NCI-H1694 treated with DMSO at 0.1 percent for 48 hours (cell line): ENCODE measurements at places on chromosomes 5 and 9.
A peak's percentile ranks its signal among the peaks of the same experiment; 100 is the strongest.

DNA sequence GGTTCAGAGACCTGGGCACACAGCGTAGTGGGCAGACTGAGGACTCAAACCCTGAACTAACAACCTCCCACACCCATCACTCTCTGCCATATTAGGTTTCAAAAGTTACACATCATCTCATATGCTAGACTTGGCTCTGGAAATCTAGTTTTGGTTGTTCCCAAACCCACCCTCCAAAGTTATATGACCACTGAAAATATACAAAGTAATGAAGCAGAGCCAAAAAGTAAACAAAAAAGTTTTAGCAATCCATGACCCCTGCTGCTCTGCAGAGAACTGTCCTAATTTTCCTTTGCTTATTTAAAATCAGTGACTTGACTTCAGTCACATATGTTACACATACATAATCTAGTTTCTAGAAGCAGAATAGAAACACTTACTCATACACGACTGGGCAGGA lies 155.6 kb upstream of the TAS2R1 start:
- no peak for DNase-seq

DNA sequence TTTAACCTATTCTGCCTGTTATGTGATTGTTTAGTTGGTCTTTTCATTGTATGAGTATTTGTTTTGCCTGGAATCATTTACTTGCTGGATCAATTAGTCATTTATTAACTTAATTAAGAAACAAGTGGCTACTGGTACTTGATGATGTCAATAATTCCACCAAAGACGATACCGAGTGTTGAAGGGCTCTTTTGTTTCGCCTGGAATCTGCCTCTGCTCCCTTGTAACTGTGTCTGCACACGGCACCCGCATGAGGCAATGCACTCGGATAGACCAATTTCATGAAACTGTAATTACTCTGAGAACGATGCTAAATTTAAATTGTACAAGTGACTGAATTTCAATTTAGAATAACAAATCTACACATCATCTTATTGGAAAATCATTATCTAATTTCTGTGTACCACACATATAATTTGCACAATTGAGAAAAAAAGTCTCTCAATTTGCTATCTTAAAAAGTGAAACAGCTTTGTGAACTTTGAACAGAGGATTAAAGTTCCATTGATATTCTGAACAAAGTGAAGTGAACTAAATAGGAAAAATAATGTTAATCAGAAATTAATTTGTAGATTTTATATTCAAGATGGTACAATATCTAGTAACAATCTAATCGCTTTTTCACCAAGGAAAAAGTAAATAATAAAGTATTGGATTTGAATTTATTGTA lies 143.2 kb downstream of the CTNND2 start:
- no peak for DNase-seq

DNA sequence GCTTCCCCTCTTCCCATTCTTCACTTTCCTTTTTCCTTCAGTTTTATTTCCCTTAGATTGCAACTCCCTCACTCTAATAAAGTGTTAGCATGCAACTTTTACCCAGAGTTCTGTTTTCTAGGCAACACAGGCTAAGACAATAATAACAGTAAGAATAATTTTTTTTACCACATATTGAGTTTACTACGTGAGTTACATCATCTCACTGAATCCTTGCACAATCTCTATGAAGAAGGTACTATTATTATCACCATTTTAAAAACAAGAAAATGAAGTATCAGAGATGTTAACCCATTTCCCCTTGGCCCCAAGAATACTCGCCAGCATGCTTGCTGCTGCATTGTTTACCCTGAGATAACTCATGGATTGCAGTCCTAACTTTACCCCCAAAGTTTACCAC lies 53.7 kb upstream of the SMIM32 start:
- no peak for DNase-seq

DNA sequence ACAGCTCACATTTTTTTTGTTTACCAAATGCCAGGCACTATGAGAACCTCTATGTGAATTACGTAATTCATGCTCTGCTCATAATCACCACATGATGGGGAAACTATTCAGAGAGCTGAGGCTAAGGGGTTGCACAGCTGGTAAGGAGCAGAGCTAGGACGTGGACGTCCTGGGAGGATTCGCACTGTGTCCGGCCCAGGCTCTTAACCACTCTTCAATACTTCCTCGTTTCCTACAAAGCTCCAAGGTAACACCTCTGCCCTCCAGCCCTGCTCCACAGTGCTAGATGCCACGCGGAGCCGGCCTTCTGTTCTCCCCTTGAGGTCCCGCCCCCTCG lies 8.7 kb downstream of the PHF19 start:
- DNase-seq, result no peak

- no peak for DNase-seq
These were observed 223.5 kb downstream of the GRIA1 start for GRCh38 chr5:153713943-153714342.

- DNase-seq, result no peak
These were observed 167.0 kb downstream of the FGF18 start for GRCh38 chr5:171586436-171586835.

DNA sequence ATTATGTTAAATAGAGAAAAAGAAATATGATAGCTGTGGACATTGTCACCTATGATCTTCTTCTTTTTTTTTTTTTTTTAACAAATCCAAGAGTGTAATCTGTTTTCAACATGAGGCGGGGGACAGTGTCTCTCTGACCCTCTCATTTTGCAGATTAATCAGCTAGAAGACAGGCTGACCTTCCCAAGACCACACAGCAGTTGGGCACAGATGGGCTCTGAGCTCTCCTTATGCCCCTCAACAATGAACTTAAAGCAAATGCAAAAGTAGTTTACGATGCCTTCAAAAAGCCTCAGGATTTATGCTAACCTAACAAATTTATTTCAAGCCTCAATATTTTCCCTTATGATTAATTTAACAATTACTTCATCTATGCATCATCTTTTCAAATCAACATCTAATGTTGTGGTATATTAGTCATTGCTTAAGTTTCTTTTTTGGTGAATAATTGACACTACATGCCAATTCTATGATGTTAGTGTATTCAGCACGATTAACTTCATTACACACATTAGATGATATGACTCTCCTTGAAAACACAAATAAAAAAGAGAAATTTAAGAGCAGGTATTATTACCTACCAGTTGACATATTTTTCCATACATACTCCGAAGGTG lies 7.4 kb downstream of the NFIL3 start:
- DNase-seq, result no peak

DNA sequence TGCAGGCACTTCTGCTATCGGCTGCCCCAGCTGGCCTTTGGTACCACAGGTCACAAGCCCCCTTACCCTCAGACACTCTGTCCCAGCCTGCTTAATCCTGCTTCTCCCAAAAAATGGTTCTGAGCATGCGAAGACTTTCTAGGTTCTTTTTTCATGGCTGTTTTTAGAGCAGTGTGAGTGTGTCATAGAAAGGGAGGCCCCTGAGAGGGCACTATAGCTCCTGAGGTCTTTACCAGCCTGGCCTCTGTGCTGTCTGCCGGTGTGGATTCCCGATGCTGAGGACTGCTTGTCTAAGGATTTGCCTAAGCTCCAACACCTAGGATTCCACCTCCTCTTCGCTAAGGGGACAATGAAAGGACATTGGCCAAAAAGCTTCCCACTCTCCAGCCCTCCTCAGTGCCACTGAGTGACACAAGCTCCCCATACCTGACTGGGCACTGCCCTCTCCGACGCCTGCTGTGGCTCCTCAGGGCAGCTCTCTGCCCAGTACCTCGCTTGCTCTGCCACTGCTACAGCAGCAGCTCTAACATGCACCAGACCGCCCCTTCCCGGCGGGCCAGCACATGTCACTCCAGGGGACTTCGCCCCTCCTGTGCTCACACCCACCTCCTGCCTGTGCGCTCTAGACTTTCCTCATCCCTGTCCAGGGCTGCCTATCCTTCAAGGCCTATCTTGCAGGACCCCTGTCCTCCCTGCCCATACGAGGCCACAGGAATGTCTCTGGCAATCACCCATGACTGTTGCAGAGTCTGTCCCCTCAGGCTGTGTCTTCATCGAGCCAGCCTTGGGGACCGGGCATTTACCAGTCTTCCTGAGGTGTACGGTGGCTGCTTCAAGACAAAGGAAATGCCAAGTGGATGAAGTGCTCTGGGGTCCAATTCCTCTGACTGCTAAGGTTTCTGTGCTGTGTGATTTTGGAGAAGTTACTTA lies 21.0 kb downstream of the MACROH2A1 start:
- DNase-seq, result no peak

DNA sequence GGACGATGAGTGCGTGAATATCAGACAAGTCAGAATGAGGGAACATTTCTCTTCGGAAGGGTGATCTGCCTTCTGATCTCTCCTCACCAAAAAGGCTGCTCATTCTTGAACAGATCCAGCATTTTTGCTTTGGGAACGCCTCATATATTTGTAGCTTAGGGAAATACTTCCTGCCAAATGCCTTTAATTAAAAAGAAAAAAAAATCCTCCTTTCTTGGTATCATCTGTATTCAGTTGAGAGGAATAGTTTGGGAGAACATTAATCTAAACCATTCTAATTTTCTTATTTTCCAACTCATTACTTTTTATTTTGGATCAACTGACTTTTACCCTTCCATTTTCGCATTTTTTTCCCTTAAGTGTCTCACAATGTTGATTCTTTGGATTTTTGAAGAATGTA lies 163.4 kb downstream of the SNX18 start:
- no peak for DNase-seq

DNA sequence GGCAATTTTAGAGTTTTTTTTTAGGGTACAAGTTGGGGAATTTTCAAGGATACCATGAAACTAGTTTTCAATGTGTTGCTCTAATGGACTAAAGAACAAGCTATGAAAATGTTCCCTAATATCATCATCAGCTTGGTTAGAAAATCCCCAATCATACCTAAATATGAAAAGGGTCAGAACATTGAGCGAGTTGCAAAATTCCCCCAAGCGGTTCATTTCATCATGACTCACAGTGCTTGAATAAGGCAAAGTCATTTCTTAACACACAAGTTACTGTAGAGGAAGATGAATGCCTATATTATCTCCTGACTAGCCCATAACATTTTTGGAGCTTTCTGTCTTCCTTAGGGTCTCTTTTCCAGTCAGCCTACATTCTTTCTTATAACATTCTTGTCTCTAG lies 62.7 kb downstream of the ST8SIA4 start:
- DNase-seq, result no peak

- peak; percentile 32 for DNase-seq
These were observed 11.0 kb downstream of the SPINK14 start for GRCh38 chr5:148179234-148179824.

GRCh38 chr5:72752909-72753308 lies 63.6 kb upstream of the TNPO1 start:
- DNase-seq, result no peak

DNA sequence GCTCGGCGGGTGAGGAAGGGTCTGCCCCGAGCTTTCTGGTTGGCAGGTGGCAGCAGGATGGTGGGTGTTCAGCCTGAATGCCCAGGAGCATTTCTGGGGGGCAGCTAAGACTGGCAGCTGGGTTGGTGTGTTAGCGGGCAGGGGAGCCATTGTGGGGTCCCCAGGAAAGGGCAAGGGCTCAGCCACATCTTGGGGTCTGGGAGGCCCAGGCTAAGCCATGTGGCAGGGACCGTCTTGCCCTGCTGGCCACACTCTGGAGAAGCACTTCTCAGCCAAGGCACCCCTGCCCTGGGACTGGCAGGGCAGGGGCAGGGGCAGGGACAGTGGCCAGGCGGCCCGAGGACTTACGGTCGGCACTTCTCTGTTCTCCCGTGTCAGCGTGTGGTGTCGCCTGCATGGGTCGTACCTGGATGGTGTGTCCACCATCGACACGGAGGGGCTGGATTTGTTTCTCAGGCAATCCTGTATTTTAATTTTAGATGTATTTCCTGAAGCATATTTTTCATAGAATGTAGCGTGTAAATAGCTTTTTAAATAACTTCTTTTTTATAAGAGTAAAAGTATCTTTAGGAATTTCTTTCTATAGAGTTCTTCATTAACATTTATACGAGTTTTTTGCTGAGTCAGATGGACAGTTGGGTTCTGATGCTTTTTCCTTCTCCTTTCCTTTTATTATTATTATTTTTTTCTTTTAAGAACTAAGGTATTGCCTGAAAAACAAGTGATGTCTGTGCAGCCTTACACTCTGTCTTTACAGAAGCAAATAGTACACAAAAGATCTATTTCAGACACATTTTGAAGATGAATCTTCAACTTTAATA lies 102.0 kb downstream of the PHF2 start:
- no peak for DNase-seq

GRCh38 chr5:177478711-177479646 lies 5.5 kb upstream of the DBN1 start:
- no peak for DNase-seq

- no peak for DNase-seq
These were observed 6.6 kb downstream of the FLT4 start for GRCh38 chr5:180642779-180643178.

GRCh38 chr9:6006749-6007057 lies 8.7 kb downstream of the RANBP6 start:
- DNase-seq, result peak; percentile 69

DNA sequence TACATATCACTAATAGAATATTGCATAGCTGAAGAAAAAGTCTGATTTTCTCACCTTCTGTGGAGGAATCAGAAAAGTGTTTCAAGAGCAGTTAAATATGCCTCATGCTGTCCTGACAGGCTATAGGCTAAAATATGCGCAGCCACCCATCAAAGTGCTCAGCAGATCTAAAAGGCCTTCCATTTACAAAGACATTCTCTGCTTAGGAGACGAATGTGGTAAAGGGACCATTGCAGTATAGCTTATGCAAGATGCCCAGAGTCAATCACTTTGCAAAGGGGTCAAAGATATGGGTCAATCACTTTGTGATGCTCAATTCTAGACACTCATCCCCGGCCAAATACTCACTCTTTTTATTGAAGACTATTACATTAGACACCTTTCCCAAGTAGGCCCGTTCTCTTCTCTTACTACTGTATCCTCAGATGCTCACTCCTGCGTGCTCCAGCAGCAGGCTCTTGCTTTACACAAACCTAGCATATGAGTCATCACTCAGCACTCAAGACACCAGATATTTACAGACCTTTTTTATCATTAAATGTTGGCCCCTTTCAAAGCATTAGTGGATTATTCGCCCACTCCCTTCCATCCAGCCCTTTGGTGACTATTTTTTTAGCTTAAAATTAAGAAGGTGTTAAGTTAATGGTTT lies 568.2 kb upstream of the CDH18 start:
- DNase-seq, result no peak

- no peak for DNase-seq
These were observed at the start of gene IRX2 for GRCh38 chr5:2751592-2752021. TSS of gene IRX2 (minus strand) at chr5:2751677. CDS start at chr5:2751413, 264 bp downstream.

DNA sequence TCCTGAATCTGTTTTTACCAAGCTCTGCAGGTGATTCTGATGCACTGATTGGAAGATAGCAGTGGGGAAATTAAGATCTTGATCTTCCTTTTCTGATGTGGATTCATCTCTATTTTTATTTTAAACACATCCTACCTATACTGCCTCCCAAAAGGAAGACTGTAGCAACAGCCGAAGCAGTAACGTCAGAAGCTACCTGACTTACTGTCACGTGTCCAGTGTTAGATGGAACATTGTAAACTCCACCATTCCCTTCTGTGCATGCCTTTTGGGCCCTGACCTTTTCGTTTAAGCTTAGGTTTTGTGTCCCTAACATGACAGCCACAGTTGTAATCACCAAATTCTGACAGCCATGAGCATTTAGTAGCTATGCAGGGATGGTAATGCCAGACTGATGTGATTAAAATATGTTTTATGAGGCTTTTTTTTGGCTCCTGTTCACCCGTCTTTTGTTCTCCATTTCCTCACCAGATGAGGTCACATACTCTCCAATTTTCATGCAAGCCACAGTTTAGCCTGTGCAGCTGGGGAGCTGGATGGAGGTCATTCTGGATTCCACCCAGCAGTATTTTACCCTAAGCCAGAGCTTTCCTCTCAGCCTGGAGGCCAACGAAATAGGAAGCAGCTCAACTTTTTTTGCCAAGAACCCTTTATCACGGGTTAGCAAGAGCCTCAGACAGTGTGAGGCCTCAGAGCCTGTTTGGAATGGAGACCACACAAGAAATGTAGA lies 15.6 kb upstream of the FOXD1 start:
- no peak for DNase-seq
